ENCODE measurements at places on chromosomes 2 and 18. TPM values are rescaled to one million over a fixed set of nuclear protein-coding genes. Genes with fewer than 3 reads are reported as not detected.

Gene MLPH
- not detected for total RNA-seq

Gene DTNA
- 0.33 TPM for total RNA-seq

- no peak for DNase-seq
- H3K27ac ChIP-seq, result no peak overlapping the region
- no peaks in the 10 kb centered on the region for H3K36me3 ChIP-seq
- H3K4me3 ChIP-seq, result no peak overlapping the region
- H3K27me3 ChIP-seq, result no peaks in the 10 kb centered on the region
- H3K4me1 ChIP-seq, result no peaks in the 10 kb centered on the region
Measured at GRCh38 chr2:23135481-23136100, 249.4 kb upstream of the KLHL29 start.

GRCh38 chr2:55567298-55567697, 47.8 kb downstream of the CFAP36 start:
- no peaks in the 10 kb centered on the region for H3K27me3 ChIP-seq
- peaks cover 56% of the 10 kb centered on the region for H3K36me3 ChIP-seq
- H3K4me1 ChIP-seq, result peaks cover 2% of the 10 kb centered on the region
- H3K27ac ChIP-seq, result no peak overlapping the region

Gene CGREF1
- total RNA-seq, result 1.2 TPM

All from activated CD4-positive, alpha-beta memory T cell treated with anti-CD3 and anti-CD28 coated beads, Interleukin-2, amount 10 ng/mL, durations not matched to agents 7 days and 5 days (primary cell).